ENCODE measurements at places on chromosomes 12 and 14. TPM values are rescaled to one million over a fixed set of nuclear protein-coding genes. Genes with fewer than 3 reads are reported as not detected.

The YY1 gene
- total RNA-seq, result 64.1 TPM

The RPS6KA5 gene
- 8.6 TPM for total RNA-seq

The CLEC1B gene
- not detected for total RNA-seq

The FAM90A1 gene
- total RNA-seq, result not detected

The IAPP gene
- not detected for total RNA-seq

The ASPG gene
- not detected for total RNA-seq

The TAS2R13 gene
- total RNA-seq, result 0.11 TPM

GRCh38 chr14:55950135-55950534 is 168.1 kb upstream of the PELI2 start:
- H3K4me1 ChIP-seq, result no peaks in the 10 kb centered on the region
- no peak overlapping the region for H3K27ac ChIP-seq

GRCh38 chr12:116141110-116141832 is 136.2 kb downstream of the MED13L start:
- peak; percentile 41 for DNase-seq
- no peak overlapping the region for H3K27ac ChIP-seq
- H3K4me1 ChIP-seq, result peaks cover 46% of the 10 kb centered on the region
- H3K36me3 ChIP-seq, result no peaks in the 10 kb centered on the region

- no peak overlapping the region for H3K27ac ChIP-seq
- H3K4me3 ChIP-seq, result no peak overlapping the region
- peaks cover 72% of the 10 kb centered on the region for H3K27me3 ChIP-seq
- H3K4me1 ChIP-seq, result no peaks in the 10 kb centered on the region
- H3K36me3 ChIP-seq, result no peaks in the 10 kb centered on the region
Observed at GRCh38 chr12:125206711-125207110, 141.5 kb downstream of the AACS start.

DNA sequence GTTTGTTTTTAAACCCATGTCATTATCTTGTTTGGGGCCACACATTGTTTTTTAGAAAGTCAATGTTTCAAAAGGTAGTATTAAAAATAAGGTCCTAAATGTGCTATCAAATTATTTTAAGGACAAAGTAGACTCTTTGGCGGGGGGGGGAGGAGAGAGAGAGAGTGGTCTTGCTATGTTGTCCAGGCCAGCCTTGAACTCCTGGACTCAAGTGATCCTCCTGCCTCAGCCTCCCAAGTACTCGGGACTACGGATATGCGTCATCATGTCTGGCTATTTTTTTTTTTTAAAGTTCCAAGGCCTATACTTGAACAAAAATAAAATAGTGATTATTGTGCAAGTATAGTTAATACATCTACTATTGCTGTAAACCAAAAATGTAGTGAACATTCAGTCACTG is 26.2 kb downstream of the PAWR start:
- no peak overlapping the region for H3K4me3 ChIP-seq

DNA sequence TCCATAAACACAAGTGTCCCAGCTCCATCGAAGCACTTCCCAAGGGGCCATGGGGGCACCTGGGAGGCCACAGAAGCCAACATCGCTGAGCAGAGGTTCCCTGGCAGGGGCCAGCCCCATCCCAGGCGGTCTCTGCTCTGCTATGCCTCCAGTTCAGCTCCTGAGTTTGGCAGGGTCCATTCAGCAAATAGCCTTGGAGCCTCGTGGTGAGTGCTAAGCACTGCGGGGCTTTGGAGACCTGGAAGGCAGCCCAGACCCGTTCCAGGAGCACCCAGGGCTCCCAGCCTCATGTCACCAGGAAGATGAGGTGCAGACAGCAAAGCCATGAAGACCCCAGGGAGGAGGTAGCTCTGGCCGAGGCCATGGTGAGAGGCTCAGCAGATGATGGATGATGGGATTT is 109.5 kb downstream of the LGMN start:
- H3K4me1 ChIP-seq, result peaks cover 4% of the 10 kb centered on the region
- no peak overlapping the region for H3K4me3 ChIP-seq
- no peak overlapping the region for H3K27ac ChIP-seq
- H3K36me3 ChIP-seq, result no peaks in the 10 kb centered on the region
- DNase-seq, result no peak
- H3K27me3 ChIP-seq, result no peaks in the 10 kb centered on the region

DNA sequence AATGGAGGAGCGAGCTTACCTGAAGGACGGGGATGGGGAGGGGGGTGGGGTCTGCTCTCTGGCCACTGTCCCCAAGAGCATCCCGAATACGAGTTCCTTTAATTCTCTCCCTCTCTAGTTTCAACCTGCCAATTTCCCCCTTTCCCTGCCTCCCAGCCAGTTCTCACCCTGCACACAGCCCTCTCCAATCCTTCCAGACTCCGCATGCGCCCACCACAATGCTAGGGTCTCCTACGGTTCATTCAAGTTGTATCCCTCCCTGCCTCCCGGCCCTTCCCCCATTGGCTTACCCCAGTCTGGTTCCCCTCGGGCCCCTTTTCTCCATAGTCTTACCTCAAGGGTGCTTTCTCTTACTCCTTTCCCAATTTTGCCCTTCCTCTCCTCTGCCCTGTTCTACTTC is 708 bp upstream of the IGFBP6 start:
- no peaks in the 10 kb centered on the region for H3K27me3 ChIP-seq
- H3K4me1 ChIP-seq, result peaks cover 39% of the 10 kb centered on the region
- H3K27ac ChIP-seq, result no peak overlapping the region
- peak overlapping the region; percentile 96 for H3K4me3 ChIP-seq
- DNase-seq, result no peak
- H3K36me3 ChIP-seq, result 0 out of 2 replicates have a peak, but pooled peaks cover 3% of the 10 kb centered on the region

DNA sequence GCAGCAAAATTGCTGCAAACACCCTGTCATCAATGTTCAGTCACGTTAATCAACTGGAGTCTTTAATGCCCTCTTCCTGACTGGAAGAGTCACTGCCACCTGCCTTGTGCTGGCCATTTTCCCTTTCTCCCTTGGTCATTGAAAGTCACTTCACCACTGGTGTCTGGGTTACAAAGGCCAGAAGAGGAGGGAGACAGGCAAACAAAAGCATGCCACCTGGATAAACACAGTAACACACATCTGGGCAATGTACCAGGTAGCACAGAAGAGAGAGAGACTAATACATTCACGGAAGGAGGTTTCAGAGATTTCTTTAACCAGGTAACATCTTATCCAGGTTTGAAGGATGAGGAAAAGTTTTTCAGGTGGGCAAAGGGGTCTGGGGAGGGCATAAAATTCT is 32.7 kb downstream of the GPHB5 start:
- H3K4me1 ChIP-seq, result no peaks in the 10 kb centered on the region
- no peak overlapping the region for H3K27ac ChIP-seq
- no peak for DNase-seq
- H3K36me3 ChIP-seq, result no peaks in the 10 kb centered on the region

DNA sequence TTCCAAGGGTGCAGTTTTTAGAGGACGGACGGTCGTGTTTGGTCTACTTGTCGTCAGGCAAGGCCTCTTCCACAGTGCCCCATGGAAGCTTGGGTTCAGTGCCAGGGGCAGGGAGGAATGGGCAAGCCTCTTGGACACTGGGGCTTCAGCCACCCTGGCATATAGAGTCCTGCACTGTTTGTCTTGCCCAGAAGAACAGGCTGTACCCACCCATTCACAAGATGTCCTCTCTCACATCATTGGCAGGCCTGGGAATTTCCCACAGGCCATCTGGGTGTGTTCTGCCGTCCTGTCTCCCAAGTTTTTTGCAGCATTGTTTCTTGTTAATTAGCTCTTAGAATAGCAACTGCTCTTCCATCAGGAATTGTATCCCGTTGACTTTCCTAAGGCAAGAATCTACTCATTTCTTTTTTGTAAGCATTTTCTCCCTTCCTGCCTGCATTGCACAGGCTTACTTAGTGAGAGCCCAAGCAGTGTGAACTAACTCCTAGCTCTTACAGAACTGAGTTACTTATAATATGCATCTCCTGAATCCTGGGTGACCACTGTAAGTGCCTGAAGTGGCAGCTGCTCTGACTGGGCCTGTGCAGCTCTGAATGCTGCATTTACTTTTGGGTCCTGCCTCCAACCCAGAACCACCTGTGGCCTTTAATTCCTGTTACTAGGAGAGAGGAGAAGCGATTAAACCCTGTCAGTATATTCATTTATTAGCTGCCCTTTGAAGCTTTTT is 149.4 kb upstream of the HIF1A start:
- H3K27ac ChIP-seq, result peak overlapping the region; percentile 88
- H3K4me1 ChIP-seq, result peaks cover 30% of the 10 kb centered on the region
- DNase-seq, result no peak

DNA sequence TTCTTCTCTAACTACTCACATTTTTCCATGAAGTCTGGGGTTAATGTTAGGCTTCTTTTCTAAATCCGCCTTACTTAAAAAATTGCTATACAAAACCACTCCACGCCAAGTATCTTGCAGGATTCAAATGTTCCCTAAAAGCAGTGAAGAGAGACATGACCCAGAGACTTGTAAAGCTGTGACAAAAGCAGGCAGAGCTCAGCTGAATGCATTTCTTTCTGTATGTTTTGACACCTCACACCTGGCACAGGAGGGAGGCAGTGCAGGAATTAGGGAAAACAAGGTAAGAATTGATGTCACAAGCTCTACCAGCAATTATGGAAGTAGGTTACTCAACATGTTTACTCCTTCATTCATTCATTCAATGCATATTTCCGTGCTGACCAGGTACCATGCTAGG is 295.0 kb downstream of the RPAP3 start:
- H3K27ac ChIP-seq, result no peak overlapping the region
- no peak overlapping the region for H3K4me3 ChIP-seq
- DNase-seq, result no peak
- no peaks in the 10 kb centered on the region for H3K27me3 ChIP-seq

- peak; percentile 56 for DNase-seq
- no peaks in the 10 kb centered on the region for H3K27me3 ChIP-seq
- H3K4me1 ChIP-seq, result peaks cover 27% of the 10 kb centered on the region
- H3K27ac ChIP-seq, result no peak overlapping the region
- H3K36me3 ChIP-seq, result no peaks in the 10 kb centered on the region
Observed at GRCh38 chr12:69985656-69986055, 160.6 kb downstream of the MYRFL start.

DNA sequence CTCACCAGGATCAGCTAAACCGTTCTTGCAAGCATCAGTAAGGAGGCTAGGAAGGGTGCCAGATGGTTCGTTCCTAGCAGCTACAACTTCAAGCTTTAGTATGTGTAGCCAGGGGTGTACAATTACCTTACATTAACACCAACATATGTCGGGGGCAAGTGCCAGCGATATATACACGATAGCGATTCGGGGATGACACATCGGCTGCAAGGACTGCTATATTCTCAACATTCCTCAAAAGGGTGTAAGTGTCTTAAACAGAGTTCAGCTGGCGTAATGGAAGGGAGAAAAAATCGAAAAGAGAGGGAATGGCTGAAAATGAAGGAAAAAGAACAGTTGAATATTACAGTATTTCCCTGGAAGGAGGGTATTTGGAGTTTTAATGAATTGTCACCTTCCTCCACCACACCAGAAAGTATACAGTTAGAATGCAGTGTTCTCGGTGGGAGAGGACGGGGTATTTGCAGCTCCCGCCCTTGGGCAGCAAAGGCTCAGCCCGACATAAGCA is 545 bp downstream of the LIMA1 start:
- peaks cover 26% of the 10 kb centered on the region for H3K4me1 ChIP-seq
- peak overlapping the region; percentile 13 for H3K27ac ChIP-seq
- H3K27me3 ChIP-seq, result no peaks in the 10 kb centered on the region
- peak overlapping the region; percentile 93 for H3K4me3 ChIP-seq

- no peaks in the 10 kb centered on the region for H3K36me3 ChIP-seq
- no peak overlapping the region for H3K27ac ChIP-seq
- peaks cover 24% of the 10 kb centered on the region for H3K4me1 ChIP-seq
- peak; percentile 75 for DNase-seq
Observed at GRCh38 chr12:67534681-67535080, 113.9 kb upstream of the DYRK2 start.

GRCh38 chr14:85416771-85417170 is 113.2 kb upstream of the FLRT2 start:
- no peaks in the 10 kb centered on the region for H3K36me3 ChIP-seq
- peaks cover 12% of the 10 kb centered on the region for H3K4me1 ChIP-seq
- no peak overlapping the region for H3K4me3 ChIP-seq
- H3K27me3 ChIP-seq, result no peaks in the 10 kb centered on the region
- peak; percentile 69 for DNase-seq

- no peaks in the 10 kb centered on the region for H3K27me3 ChIP-seq
- peak overlapping the region; percentile 71 for H3K4me3 ChIP-seq
- no peaks in the 10 kb centered on the region for H3K36me3 ChIP-seq
- DNase-seq, result no peak
Observed at GRCh38 chr14:35807131-35807961, 1.7 kb downstream of the RALGAPA1 start.

DNA sequence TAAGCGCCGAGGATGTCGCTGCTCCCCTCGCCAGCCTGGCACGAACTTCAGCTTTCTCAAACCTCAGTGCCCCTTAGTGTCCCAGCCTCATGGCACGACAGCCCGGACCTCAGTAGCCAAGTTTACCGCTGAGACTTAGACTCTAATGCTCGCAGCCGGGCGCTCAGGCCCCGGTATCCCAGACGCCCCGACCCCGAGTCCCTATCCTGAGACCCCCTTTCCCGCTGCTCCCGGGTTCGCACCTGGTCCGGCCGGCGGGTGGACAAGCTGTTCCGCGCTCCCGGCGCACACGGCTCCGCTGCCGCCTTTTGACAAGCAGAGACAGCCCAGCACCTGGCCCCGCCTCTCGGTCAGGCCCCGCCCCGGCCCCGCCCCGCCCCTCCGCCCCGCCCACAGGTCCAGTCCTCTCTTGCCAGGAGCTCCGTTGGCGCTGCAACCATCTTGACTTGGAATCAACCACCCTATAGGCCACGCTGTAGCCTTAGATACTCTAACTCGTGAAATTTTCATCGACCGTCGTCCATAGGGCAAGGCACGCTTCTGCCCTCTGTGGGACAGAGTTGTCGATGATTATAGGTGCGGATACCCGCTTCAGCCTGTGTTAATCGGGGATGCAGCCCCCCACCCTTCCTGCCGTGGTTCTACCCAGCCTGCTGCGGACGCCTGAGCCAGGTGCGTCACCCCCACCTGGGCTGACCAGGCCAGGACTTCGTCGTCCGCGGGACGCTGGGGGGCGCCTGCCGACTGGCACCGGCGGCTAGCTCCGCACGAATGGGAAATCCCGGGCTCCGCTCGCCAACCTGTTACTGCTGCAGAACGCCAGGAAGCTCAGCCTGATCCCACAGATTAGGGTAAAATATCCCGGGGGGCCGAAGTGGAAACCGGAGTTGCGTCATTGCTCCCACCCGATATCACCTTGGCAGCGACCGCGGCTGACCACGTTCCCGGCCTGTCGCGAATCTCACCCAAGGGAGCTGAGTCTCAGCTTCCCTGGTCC is at the start of gene VDR:
Gene VDR, minus strand, starts transcription at position 282 of the 997 bp plus-strand sequence. CDS start 25,881 bp downstream, outside the sequence.
- H3K4me3 ChIP-seq, result peak within 1 kb of the TSS; percentile 86
- peak; percentile 77 for DNase-seq

GRCh38 chr14:76957224-76957891 is 71.2 kb downstream of the IRF2BPL start:
- peaks cover 86% of the 10 kb centered on the region for H3K4me1 ChIP-seq
- no peak overlapping the region for H3K4me3 ChIP-seq
- no peak for DNase-seq
- no peaks in the 10 kb centered on the region for H3K36me3 ChIP-seq
- peak overlapping the region; percentile 95 for H3K27ac ChIP-seq
- no peaks in the 10 kb centered on the region for H3K27me3 ChIP-seq

DNA sequence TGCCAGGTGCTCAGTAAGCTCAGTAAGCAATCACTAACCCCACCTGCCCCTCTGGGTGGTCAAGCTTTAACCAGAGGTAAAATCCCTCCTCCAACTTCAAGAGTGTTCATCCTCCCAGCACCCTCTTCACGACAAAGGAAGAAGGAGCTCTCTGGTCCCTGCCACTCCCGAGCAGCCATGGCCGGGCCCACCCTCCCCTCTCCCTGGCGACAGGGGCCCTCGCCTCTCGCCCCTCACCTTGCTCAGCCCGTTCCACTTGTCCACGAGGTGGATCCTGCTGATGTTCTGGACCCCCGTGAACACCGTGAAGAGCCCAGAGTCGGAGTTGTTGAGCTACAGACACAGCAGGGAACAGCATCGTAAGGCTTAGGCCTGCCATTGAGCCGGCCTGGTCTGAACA is 52.0 kb downstream of the SCARB1 start:
- no peak overlapping the region for H3K27ac ChIP-seq
- H3K27me3 ChIP-seq, result no peaks in the 10 kb centered on the region
- DNase-seq, result no peak
- no peak overlapping the region for H3K4me3 ChIP-seq
- H3K4me1 ChIP-seq, result no peaks in the 10 kb centered on the region
- H3K36me3 ChIP-seq, result peaks cover 34% of the 10 kb centered on the region

Measured in PC-3 (cell line).